ENCODE measurements at places on chromosomes 5 and 9.

DNA sequence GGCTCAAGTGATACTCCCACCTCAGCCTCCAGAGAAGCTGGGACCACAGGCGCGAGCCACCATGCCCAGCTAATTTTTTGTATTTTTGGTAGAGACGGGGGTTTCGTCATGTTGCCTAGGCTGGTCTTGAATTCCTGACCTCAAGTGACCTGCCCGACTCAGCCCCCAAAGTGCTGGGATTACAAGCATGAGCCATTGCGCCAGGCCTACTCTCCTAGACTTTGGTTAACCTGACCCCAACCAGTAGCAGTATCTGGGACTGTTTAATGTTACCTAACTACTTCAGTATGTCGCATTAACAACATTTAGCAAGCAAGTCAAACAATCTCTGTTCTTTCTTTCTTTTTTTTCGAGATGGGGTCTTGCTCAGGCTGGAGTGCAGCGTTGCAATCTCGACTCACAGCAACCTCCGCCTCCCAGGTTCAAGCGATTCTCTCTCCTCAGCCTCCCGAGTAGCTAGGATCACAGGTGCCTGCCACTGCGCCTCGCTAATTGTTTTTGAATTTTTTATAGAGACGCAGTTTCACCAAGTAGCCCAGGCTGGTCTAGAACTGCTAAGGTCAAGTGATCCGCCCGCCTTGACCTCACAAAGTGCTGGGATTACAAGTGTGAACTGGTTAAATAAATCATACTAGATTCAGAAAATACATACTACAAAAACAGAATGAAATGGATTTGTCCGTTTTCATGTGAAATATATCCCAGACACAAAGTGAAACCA is 2.0 kb downstream of the AK3 start:
- no peak for DNase-seq

DNA sequence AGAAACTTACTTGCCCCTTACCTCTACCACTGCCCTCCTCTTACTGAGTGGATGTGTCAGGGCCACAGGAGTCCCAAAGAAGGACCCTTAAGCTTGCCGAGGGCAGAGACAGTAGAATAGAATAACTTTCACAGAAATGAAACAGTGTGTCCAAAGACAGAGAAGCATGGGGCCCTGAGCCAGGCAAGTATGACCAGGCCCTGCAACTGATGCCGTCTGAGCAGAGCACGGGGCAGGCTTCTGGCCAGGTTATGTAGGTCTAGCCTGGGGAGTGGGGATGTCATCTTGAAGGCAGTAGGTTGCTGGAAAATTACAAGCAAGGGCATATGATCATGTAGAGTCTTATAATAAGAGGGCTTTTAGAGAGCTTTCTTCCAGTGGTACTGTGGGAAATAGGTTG is 415.4 kb downstream of the KDM4C start:
- DNase-seq = no peak

- DNase-seq = no peak
These were observed 288.7 kb downstream of the CEMIP2 start for GRCh38 chr9:71479621-71480020.

- DNase-seq = no peak
These were observed 429.6 kb downstream of the SLCO4C1 start for GRCh38 chr5:101866473-101866872.

- no peak for DNase-seq
These were observed 6.9 kb upstream of the GSN start for GRCh38 chr9:121261107-121261460.

- DNase-seq = no peak
These were observed 31.3 kb downstream of the DAPK1 start for GRCh38 chr9:87528969-87529368.

DNA sequence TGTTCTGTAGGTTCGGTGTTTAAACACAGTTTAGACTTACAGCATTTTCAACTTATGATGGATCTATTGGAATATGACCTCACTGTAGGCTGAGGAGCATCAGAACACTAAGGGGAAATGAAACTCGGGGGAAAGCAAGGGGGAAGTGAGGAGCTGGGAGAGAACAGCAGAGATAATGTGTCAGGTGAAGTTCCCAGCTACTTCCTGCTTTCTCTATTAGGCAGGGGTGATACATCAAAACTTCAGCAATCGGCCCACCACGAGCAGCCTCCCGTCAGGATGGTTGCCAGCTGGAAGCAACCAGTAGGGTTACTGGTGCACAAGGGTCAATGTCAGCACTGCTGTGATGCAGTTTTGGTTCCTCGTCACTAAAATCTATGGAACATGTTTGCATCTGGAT is 34.3 kb downstream of the FAT2 start:
- DNase-seq = no peak

GRCh38 chr9:111762556-111762955 is 32.2 kb downstream of the SHOC1 start:
- DNase-seq = no peak

DNA sequence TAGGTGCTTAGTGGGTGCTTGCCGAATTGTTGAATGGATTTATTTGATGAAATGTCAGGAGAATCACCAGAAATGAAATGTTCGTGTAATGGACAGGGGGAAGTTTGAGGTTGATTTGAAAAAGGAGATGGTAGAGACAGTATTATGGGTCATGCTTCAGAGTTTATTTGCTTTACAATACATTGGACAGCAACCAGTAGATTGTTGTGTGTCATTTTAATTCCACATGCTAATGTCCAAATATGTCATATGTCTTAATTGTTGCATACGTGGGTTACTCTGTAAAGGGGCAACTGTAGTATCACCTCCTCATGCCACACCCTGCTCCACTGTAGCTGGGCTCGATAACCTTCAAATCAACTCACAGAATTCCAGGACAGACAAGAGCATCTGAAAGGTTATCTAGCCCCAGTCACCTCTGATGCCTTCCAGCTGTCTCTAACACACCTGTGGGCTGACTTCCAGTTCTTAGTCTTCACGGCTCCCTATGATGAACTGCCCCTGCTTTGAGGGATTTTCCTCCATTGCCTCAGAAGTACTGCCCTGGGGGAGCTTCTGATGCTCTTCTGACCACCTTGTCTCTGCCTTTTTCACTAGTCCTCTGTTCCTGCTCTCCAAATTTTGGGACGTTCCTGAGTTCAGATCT is 1.7 kb downstream of the PDCD1LG2 start:
- DNase-seq = no peak

- no peak for DNase-seq
These were observed 564.6 kb upstream of the DMAC1 start for GRCh38 chr9:8364026-8364752.

DNA sequence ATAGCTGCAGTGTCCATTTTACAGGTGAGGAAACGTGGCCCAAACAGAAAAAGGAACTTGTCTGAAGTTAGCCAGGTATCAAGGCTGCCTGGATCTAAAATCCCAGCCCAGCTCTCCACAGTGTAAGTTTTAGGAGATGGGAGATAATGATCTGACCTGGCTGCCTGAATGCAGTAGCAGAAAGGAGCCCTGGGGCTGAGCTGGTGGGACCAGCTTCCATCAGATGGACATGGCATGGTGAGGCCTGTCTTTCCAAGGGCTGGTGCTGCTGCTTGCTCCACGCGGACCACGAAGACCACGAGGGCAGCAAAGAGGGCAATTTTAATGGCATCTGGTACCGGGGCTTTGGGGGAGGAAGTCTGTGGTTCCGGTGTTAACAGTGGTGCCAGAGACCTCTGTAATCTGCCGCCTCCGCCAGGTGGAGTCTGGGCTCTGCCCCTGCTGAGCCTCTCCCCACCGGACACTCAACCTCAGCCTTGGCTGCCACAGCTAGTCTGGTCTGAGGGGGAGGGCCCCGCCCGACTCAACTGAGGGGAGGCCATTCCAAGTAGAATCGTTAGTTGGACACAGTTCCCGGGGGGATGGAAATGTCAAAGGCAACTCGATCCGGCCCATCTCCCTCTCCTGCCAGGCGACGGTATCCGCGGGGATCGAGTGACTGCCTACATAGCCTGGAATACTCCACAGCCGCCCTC is 650 bp downstream of the MYORG start:
- peak; percentile 36 for DNase-seq

DNA sequence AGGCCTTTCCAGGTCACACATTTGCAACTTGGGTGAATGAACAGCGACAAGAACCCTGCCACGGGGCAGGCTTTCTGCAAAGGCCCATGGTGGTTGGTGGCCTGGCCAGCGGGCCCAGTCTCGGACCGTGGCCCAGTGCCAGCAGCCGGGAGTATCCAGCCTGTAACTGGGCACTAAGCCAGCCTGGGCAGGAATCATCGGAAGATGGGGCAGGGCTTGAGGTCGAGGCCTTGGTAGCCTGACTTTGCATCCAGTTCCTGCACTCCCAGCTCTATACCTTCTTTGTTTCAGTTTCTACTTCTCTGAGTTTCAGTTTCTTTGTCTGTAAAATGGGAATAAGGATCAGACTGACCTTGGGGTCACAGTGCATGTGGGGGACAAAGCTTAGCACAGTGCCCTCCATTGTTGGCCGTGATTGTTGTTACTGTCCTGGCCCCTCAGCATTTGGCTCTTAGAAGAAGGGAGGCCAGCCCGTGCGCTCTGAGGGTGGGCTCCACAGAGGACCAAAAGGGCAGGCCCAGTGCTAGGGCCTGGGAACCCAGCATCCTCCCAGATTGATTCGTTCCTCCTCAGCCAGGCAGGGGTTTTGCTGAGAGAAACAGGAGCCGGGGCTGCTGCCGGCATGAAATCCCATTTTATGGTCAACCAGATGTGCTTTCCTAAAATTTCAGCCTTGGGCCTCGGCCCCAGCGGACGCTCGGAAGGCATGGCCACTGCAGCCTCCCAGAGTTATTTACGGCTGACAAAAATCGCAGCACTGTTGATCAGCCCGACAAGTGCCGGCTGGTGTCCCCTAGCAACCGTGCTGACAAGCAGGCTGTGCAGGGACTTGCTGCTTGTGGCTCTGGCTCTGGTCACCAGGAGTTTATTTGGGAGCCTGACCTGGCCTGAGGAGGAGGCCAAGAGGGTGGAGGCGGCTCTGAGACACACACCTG is 43.6 kb downstream of the JADE2 start:
- DNase-seq = no peak

DNA sequence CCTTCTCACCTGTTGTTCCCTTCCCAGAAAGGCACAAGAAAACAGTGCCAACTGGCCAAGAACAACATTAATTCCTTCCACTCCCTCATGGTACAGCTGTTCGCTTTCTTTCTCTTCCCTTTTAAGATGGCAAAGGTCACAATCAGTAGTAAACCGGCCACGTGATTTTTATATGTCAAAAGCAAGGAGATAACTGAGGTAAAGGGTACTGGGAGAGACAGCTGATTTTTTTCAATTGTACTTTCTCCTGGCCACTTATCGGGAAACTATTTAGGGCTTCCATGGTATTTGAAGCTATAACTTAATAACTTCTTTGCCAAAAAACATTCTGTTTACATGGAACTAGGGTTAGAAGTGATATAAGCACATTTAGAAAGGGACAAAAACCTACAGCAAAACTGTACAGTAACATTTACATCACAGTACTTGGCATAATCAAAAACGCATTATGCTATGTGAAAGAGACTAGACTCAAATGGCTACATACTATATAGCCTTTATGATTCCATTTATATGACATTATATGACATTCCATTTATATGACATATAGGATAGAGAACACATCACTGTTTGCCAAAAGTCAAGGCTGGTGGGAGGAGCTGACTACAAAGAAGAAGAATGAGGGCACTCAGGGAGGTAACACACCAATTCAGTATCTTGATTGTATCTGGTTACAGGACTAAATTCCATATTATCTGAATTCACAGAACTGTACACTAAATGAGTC is 24.8 kb downstream of the PLPP1 start:
- DNase-seq = no peak

DNA sequence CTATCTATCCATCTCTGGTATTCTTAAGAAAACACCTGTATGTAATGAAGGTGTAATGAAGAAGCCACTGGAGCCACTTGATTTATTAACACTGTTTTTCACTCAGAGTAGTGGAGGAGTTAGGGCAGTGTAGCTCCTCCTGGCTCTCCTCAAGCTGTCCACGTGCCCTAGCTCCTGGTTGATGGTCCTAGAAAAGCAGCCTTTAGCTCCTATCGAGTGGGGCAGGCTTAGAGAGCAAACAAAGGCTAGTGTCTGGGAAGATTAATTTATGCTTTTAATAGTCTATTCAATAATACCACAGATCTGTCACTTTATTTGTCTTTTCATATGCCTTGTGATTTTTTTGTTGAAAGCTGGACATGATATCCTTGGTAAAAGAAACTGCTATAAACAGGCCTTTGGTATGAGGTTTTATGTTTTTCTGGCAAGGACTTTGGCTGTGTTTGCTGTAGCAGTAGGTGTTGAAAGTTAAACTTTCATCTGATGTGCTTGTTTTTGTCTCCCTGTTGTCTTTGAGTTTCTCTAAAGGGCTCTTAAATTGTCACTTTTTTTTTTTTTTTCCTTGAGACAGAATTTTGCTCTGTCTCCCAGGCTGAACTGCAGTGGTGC is 141.1 kb downstream of the GCNT1 start:
- no peak for DNase-seq

DNA sequence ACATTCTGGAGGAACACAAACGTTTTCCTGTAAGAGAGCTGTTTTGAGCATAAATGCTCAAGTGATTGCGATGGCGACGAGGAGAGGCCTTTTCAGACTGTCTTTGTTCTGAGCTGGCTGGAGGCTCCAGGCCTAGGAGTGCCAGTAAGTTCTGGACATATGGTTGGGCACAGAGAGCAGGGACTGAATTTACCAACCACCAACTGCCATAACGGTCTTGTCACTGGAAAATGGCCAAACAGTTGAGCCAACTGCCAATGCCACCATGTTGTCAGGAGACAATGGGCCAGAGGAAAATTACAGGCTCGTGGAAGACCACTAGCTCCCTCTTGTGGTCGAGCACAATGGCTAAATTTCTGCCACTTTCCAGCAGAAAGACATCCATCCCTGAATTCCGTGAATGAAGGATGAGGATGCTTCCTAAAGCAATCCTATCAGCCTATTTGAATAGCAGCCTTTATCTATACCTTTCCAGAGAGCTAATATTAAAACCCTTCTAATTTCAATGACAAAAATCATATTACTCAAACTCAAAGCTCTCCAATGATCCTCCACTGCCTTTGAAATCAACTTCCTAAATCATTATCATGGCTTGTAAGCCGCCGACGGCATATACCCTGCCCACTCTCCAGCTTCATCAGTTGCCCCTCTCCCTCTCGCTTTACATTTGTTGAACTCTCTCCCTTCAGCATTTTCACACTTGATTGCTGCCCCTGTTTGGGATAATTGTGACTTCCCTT is 66.9 kb upstream of the GLIS3 start:
- DNase-seq = no peak

DNA sequence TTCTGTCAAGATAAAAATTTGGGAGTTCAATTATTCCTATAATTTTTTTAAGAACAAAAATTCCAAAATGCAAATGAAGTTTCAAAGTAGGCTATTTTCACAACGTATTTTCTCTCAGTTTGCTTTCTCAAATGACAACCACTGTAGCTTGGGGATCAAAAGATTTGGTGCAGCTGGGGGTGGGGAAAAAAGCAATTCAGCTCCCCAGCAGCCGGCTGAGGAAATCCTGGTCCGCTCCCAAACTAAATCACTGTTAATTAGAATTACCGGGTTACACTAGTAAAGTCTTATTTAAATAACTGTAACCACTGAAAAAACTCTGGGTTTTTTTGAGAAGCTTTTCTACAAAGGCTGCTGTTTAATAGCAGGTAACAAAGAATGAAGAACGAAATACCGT is 5.7 kb downstream of the NR6A1 start:
- DNase-seq = no peak

GRCh38 chr9:134522502-134522848 is 119.1 kb upstream of the COL5A1 start:
- no peak for DNase-seq
